ENCODE measurements at places on chromosomes 5 and 9.

GRCh38 chr9:8140557-8140956, 341.0 kb upstream of the DMAC1 start:
- H3K4me3 ChIP-seq, result no peak overlapping the region
- H3K27me3 ChIP-seq, result no peaks in the 10 kb centered on the region
- no peak overlapping the region for H3K27ac ChIP-seq
- no peak for DNase-seq
- no peaks in the 10 kb centered on the region for H3K4me1 ChIP-seq
- H3K36me3 ChIP-seq, result no peaks in the 10 kb centered on the region

DNA sequence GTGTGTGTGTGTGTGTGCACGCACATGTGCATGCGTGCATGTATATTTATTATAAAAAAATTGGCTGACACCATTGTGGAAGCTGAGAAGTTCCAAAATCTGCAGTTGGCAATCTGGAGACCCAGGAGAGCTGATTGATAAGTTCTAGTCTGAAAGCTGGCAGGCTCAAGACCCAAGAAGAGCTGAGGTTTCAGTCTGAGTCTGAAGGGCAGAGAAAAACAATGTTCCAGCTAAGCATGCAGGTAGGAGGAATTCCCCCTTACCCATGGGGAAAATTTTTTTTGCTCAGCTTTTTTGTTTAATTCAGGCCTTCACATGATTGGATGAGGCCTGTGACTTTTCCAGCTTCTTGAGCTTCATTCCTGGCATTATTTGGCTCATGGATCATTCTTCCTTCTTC, 31.2 kb upstream of the ACTBL2 start:
- H3K4me3 ChIP-seq, result no peak overlapping the region
- H3K27ac ChIP-seq, result no peak overlapping the region
- no peaks in the 10 kb centered on the region for H3K36me3 ChIP-seq

DNA sequence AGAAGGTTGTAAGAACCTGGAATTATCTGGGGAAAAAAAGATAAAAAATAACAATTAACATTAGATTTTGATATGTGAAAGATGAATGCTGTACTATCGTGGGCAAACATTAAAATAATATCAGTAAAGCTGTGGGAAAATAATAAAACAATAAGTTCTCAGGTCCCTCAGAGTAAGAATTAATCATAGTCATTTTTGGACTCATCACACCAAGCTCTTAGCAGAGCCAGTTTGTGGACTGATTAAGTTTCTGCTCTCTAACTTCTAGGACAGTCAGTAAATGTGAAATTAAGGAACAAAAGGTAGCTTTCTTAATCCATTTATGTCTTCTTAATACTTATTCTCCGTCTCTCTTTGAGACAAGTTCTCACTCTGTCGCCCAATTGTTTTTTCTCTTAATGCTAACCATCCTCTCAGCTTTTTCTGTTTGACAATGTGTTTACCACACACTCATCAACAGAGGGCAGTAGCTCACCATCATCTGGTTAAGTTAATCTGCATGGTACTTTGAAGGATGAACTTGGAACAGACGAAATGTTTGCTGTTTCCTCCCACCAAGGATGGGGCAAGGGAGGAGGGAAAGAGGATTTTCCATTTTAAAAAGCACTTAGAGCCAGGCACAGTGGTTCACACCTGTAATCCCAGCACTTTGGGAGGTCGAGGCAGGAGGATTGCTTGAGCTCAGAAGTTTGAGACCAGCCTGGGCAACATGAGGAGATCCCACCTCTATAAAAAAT, 5.3 kb upstream of the ACO1 start:
- no peak overlapping the region for H3K27ac ChIP-seq
- no peaks in the 10 kb centered on the region for H3K36me3 ChIP-seq
- no peak for DNase-seq
- H3K27me3 ChIP-seq, result no peaks in the 10 kb centered on the region
- H3K4me1 ChIP-seq, result peaks cover 1% of the 10 kb centered on the region

- no peak for DNase-seq
- H3K4me3 ChIP-seq, result no peak overlapping the region
- no peaks in the 10 kb centered on the region for H3K36me3 ChIP-seq
- peaks cover 4% of the 10 kb centered on the region for H3K4me1 ChIP-seq
- no peaks in the 10 kb centered on the region for H3K27me3 ChIP-seq
Measured at GRCh38 chr5:73496984-73497457, 1.2 kb upstream of the BTF3 start.

DNA sequence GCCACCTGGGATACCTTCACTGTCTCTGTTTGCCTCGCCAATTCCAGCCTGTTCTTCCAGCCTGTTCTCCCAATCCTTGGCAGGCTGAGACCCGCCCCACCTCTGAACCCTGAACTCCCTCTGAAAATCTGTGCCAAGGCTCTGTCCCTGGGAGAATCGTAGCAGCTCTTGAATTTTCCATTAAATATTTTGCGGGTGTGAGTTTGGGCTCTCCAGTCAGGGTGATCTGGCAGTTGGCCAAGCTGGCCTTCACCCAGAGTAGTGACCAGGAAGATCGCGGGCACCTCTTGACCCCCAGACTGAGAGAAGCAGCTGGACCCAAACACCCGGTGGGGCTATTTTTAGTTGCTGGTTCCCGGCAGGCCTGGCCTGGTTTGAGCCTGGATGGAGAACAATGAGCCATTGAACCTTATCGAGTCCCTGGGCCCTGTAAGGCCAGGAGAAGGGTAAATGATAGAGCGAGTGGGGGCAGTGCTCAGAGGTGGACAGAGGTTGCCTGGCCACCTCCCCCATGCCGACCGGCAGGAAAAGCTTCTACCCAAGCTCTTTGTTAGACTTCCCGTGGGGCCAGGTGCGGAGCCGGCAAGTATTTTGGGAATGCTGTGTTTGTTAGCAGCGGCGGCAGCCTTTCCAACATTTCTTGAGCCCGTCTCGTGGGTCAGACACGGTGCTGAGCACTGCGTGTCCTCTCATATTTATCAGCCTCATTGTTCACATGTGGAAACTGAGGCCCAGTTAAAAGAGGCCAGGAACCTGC, 146.2 kb downstream of the RGS3 start:
- DNase-seq, result peak; percentile 98
- H3K4me3 ChIP-seq, result no peak overlapping the region
- H3K27me3 ChIP-seq, result no peaks in the 10 kb centered on the region
- peaks cover 13% of the 10 kb centered on the region for H3K4me1 ChIP-seq
- peak overlapping the region; percentile 67 for H3K27ac ChIP-seq

- no peaks in the 10 kb centered on the region for H3K27me3 ChIP-seq
- DNase-seq, result no peak
- H3K4me1 ChIP-seq, result no peaks in the 10 kb centered on the region
- H3K36me3 ChIP-seq, result no peaks in the 10 kb centered on the region
Measured at GRCh38 chr5:3194684-3195083, 400.9 kb upstream of the IRX1 start.

GRCh38 chr5:143063175-143063970, 293.2 kb downstream of the ARHGAP26 start:
- H3K4me1 ChIP-seq, result peaks cover 21% of the 10 kb centered on the region
- no peaks in the 10 kb centered on the region for H3K36me3 ChIP-seq
- H3K27me3 ChIP-seq, result no peaks in the 10 kb centered on the region
- H3K4me3 ChIP-seq, result no peak overlapping the region
- DNase-seq, result peak; percentile 85

GRCh38 chr9:131773911-131774379, 34.1 kb upstream of the RAPGEF1 start:
- H3K27me3 ChIP-seq, result no peaks in the 10 kb centered on the region
- DNase-seq, result peak; percentile 33
- no peaks in the 10 kb centered on the region for H3K4me1 ChIP-seq
- H3K27ac ChIP-seq, result no peak overlapping the region

GRCh38 chr5:177403102-177403791, 2.8 kb upstream of the PFN3 start:
- H3K4me3 ChIP-seq, result peak overlapping the region; percentile 33
- DNase-seq, result no peak
- H3K4me1 ChIP-seq, result peaks cover 9% of the 10 kb centered on the region
- no peaks in the 10 kb centered on the region for H3K36me3 ChIP-seq
- no peak overlapping the region for H3K27ac ChIP-seq

DNA sequence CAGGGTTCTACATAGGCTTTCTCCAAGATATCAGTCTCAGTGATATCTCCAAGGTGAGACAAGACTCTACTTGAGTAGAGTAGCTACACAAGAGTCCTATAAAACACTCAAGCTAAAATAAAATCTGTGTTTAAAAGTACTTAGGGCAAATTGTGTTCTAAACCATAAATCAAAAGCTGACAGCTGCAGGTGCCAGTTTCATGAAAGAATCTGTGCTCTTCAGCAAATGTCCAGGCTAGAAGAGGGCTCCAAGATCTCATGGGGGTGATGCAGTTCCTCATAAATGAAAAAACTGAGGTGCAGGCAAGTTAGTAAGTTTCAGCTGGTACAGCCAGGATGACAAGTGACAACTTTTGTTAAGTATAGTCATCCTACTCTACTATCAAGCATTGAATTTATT, 142.8 kb upstream of the TNPO1 start:
- no peak overlapping the region for H3K4me3 ChIP-seq
- H3K36me3 ChIP-seq, result no peaks in the 10 kb centered on the region
- H3K4me1 ChIP-seq, result no peaks in the 10 kb centered on the region
- no peak overlapping the region for H3K27ac ChIP-seq

- no peaks in the 10 kb centered on the region for H3K4me1 ChIP-seq
- H3K27me3 ChIP-seq, result no peaks in the 10 kb centered on the region
- H3K4me3 ChIP-seq, result no peak overlapping the region
- DNase-seq, result no peak
- no peak overlapping the region for H3K27ac ChIP-seq
Measured at GRCh38 chr5:160333721-160334120, 21.4 kb upstream of the CCNJL start.

DNA sequence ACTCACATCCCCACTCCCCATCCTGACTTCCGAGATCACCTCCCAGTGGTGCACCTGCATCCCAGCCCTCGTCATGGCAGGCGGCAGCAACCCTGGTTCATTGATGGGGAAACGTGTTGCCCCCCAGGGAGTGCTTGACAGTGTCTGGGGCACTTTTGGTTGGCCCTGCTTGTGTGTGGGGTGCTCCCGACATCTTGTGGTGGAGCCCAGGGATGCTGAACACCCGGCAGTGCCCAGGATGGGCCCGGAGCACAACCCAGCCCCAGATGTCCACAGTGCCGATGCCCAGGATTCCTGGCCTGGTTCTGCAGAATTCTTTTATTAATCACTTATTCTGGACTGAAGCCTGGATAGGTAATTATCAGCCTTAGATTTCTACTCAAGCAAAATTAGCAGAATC, 3.7 kb downstream of the MRPL36 start:
- no peak overlapping the region for H3K27ac ChIP-seq
- H3K4me1 ChIP-seq, result peaks cover 5% of the 10 kb centered on the region
- H3K4me3 ChIP-seq, result no peak overlapping the region
- no peaks in the 10 kb centered on the region for H3K27me3 ChIP-seq
- DNase-seq, result no peak
- no peaks in the 10 kb centered on the region for H3K36me3 ChIP-seq

DNA sequence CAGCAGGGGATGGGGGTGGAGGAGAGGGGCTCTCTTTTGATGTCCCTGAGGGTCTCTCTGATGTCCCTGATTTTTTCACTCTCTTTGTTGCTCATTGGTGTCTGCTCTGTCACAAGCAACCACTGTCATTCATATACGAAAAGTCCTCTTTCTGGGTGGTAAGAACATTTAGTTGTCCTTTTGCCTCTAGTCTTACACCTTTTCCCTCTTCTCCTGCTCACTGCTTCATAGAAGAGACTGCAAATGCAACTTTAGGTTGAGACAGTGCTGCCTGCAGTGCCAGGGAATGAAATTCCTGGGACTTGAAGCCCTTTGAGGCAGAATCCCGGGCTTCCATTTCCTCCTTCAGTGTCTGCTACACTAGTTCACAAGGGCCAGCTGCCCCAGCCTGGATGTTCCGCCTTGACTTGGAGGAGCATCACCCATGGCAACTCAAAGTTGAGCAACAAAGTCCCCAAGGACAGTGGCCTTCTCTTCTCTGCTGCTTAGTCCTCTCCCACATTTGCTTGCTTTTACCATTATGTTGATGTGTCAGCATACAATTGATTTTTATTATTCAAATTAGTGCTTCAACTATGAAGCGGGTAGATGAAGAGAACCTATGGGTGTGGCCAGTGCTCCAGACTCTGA, 94.7 kb upstream of the RUSC2 start:
- H3K27ac ChIP-seq, result no peak overlapping the region
- no peaks in the 10 kb centered on the region for H3K36me3 ChIP-seq
- DNase-seq, result no peak
- no peaks in the 10 kb centered on the region for H3K4me1 ChIP-seq
- H3K27me3 ChIP-seq, result no peaks in the 10 kb centered on the region

- H3K4me3 ChIP-seq, result no peak overlapping the region
- no peak for DNase-seq
- H3K27me3 ChIP-seq, result no peaks in the 10 kb centered on the region
- H3K27ac ChIP-seq, result no peak overlapping the region
- no peaks in the 10 kb centered on the region for H3K36me3 ChIP-seq
Measured at GRCh38 chr5:79193643-79194042, 42.3 kb upstream of the JMY start.

DNA sequence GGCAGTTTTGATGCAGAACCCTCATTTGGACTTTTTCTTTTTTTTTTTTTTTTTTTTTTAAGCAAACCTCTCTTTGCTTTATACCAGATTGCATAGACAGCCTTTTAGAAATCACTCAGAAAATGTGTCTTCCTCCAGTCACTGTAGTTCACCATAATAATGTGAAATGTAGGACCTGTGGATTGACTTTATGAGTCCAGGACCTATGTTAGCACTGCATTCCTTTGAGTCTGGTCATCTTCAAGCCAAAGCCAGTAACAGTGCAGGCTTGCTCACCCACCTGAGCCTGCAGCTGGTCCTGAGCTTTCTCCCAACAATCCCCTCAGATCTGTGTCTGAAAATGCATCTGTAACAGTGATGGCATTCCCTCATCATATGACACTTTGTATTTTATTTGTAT, 110.7 kb upstream of the NFIL3 start:
- DNase-seq, result no peak
- H3K4me1 ChIP-seq, result no peaks in the 10 kb centered on the region
- H3K27me3 ChIP-seq, result no peaks in the 10 kb centered on the region
- no peaks in the 10 kb centered on the region for H3K36me3 ChIP-seq

GRCh38 chr5:8634219-8634618, 765.3 kb downstream of the MTRR start:
- DNase-seq, result no peak
- no peaks in the 10 kb centered on the region for H3K27me3 ChIP-seq
- no peaks in the 10 kb centered on the region for H3K36me3 ChIP-seq
- H3K4me1 ChIP-seq, result no peaks in the 10 kb centered on the region
- no peak overlapping the region for H3K4me3 ChIP-seq

DNA sequence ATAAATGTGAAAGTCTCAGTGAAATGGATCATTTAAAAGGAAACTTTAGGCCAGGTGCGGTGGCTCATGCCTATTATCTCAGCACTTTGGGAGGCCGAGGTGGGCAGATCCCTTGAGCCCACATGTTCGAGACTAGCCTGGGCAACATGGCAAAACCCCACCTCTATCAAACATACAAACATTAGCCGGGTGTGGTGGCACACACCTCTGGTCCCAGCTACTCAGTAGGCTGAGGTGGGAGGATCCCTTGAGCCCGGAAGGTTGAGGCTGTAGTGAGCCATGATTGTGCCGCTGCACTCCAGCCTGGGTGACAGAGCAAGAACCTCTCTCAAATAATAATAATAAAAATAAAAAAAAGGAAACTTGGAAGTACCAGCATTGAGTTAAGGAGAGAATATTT, 176.1 kb downstream of the HSPA4 start:
- H3K4me1 ChIP-seq, result no peaks in the 10 kb centered on the region
- H3K27ac ChIP-seq, result no peak overlapping the region
- DNase-seq, result no peak
- H3K27me3 ChIP-seq, result no peaks in the 10 kb centered on the region
- no peaks in the 10 kb centered on the region for H3K36me3 ChIP-seq
- H3K4me3 ChIP-seq, result no peak overlapping the region

Measured in ovary (tissue), 10 donors.